Thyroid gland (tissue), 4 donors: ENCODE measurements at places on chromosomes 2 and 18. TPM values are rescaled to one million over a fixed set of nuclear protein-coding genes. Genes with fewer than 3 reads are reported as not detected.

TYW5 gene
- 9.1 TPM for total RNA-seq

CFLAR gene
- total RNA-seq: 257 TPM

ATP9B gene
- 49.4 TPM for total RNA-seq

SP3 gene
- 152 TPM for total RNA-seq

ANO7 gene
- total RNA-seq: not detected

B3GNT7 gene
- 19.2 TPM for total RNA-seq

INHBB gene
- 27.5 TPM for total RNA-seq

NTSR2 gene
- not detected for total RNA-seq

OSGEPL1 gene
- 13.7 TPM for total RNA-seq

ITGA4 gene
- 6.6 TPM for total RNA-seq

ALLC gene
- not detected for total RNA-seq

UGT1A5 gene
- 2.9 TPM for total RNA-seq

MYCN gene
- 5.9 TPM for total RNA-seq

ERBB4 gene
- total RNA-seq: 21.0 TPM

REEP1 gene
- total RNA-seq: 5.7 TPM

DDX1 gene
- total RNA-seq: 63.0 TPM

YIPF4 gene
- total RNA-seq: 23.5 TPM

CDH2 gene
- total RNA-seq: 4.3 TPM

CFAP53 gene
- not detected for total RNA-seq

ATG9A gene
- 56.1 TPM for total RNA-seq

TGFA gene
- total RNA-seq: 20.3 TPM

GPBAR1 gene
- total RNA-seq: 2.1 TPM

IL1RL2 gene
- total RNA-seq: 4.2 TPM

TBR1 gene
- total RNA-seq: not detected

KLHL41 gene
- total RNA-seq: 2.8 TPM

SDC1 gene
- total RNA-seq: 24.5 TPM

SERPINB3 gene
- not detected for total RNA-seq
